ENCODE measurements at places on chromosomes 2 and 18.

DNA sequence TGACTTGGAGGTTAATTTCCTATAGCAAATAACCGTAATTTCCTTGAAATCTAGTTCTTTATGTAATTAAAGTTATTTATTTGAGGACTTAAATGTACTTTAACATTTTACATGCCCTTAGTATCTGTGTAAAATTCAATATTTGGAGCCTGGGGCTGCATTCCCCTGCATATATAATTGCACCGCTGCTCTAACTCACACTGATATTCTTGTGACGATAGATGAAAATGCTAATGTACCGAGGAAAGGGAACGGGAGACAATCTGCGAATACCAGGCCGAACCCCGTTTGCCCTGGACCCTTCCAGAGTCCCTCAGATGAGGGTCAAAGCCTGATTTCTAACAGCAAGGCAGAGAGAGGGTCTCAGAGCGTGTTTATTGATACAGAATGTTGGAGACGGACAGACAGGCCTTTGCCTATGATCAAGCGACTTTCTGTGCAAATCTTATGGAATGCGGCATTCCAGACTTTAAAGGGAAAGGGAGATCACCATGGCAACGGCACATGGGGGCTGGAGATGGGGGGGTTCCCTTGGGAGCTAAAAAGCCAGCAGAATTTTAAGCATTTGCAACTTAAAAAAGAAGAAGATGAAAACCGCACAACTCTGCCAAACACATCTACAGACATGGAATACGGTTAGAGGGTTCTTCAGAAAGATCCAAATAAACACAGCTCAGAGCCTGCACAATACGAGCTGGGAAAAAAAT lies 57.6 kb upstream of the TWIST2 start:
- no peak for DNase-seq

DNA sequence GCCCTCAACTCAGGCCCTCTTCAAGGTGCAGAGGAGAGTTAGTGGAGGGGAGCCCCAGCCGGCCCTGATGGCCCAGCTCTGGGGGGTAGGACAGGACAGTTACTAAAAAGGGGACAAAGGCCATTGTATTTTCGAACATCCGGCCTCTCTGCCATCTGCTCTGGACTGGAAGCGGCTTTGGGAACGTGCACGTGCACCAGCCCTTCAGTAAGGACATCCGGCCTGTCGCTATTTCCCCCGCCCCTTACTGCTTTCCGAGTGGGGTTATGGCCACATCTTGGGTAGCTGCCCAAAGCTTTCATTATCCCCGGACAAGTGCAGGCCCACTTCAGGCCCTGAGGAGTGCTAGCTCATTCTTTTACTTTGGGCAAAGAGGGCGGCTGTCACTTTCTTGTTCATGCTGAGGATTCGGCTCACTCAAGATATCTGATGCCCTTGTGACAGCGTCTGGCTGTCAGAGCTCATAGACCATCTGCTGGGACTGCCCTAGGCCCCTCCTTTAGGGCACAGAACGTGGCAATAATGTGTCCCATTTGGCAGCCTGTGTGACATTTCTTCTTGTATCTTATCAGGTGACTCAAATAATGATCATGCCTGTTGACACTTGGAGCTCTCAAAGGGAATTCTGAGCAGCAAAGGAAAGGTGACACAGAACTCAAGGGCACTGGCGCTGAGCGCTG lies 17.5 kb downstream of the SLC4A3 start:
- no peak for DNase-seq

- DNase-seq = no peak
These were observed 59.3 kb upstream of the CCDC68 start for GRCh38 chr18:55018602-55019001.

- peak; percentile 47 for DNase-seq
These were observed 71.9 kb upstream of the NFU1 start for GRCh38 chr2:69509011-69509749.

- DNase-seq = no peak
These were observed 25.2 kb upstream of the GMPPA start for GRCh38 chr2:219473511-219473910.

DNA sequence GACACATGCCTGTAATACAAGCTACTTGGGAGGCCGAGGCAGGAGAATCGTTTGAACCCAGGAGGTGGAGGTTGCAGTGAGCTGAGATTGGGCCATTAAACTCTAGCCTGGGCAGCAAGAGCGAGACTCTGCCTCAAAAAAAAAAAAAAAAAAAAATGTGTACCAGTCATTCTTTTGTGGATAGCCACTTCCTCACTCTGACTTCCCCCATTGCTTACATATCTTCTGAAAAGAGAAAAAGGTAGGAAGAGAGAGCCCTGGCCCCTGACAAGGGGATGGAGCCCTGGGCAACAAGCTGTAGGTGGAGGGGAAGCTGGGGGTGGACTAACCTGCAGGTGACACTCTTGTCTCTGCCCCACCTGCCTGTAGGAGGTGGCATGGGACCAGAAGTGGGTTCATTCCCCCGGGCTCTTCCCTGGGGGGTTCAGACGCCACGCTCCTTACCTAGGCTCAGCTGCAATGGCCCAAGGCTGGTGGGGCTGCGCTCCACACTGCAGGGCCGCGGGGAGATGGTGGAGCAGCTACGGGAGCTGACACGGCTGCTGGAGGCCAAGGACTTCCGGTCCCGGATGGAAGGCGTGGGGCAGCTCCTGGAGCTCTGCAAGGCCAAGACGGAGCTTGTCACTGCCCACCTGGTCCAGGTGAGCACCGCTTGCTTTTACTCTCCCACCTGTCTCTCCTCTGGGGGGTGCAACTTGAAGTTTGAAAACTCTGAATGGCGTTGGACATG lies 39.1 kb downstream of the PCARE start:
- no peak for DNase-seq

- no peak for DNase-seq
These were observed 61.9 kb downstream of the CYB5A start for GRCh38 chr18:74229891-74230290.

DNA sequence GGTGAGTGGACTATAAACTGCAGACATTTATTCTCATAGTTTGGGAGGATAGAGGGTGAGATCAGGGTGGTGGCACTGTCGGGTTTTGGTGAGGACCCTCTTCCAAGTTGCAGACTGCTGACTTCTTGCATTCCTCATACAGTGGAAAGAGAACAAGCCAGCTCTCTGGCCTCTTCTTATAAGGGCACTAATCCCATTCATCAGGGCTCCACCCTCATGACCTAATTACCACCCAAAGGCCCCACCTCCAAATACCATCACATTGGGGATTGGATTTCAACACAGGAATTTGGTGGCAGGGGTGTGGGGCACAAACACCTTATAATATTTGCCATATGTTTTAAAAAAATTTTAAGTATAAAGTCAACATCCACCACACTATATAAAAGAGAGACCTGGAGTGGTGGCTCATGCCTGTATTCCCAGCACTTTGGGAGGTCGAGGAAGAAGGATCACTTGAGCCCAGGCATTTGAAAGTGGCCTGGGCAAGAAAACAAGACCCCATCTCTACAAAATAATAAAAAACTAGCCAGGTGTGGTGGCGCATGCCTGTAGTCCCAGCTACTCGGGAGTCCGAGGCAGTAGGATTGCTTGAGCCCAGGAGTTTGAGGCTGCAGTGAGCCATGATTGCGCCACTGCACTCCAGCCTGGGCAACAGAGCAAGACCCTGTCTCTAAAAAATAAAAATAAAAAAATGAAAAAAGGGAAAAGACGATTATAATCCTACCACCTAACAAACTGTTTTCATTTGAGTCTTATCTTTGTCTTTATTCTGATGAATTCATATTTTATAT lies 44.0 kb downstream of the TCF7L1 start:
- DNase-seq = no peak

DNA sequence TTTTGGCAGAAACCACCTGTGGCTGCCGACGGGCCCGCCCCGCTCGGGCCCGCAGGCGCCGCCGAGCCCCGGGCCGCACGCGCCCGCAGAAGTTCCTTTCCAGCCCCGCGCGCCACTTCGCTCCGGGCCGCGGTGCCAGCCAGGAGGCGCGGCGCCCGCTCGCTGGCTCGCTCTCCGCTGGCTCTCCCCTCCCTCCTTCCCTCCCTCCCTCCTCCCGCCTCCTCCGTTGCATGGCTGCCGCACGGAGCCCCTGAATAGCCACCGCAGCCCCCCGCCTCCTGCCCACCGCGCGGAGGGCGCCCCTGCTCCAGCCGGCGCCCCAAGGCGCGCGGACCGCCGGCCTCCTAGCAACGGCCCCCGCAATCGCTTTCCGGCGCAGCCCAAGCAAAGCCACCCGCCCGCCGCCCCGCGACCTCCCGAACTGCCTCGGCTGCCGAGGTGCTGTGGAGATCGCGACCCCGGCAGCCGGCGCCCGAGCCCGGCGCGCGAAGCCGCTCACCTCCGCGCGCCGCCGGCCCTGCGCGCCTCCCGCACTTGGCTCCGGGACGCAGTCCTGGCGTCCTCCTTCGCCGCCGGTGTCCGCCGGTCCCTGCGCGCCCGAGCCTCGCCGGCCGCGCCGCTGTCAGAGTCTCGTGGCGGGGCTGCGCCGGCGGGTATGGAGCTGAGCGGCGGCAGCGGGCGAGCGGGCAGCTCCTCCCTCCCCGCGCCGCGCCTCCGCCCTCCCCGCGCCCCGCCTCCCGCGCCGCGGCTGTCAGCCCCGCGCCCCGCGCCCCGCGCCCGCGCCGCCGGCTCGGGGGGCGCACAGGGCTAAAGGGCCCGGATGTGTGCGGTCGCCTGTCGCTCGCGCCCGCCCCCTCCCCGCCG lies at the start of gene ZBTB7C:
Gene ZBTB7C, minus strand, starts transcription at position 657 of the 864 bp plus-strand sequence.
- peak; percentile 32 for DNase-seq

Measured in NCI-H2081 (cell line).